EH (cell line): ENCODE measurements at places on chromosomes 4 and X.

DNA sequence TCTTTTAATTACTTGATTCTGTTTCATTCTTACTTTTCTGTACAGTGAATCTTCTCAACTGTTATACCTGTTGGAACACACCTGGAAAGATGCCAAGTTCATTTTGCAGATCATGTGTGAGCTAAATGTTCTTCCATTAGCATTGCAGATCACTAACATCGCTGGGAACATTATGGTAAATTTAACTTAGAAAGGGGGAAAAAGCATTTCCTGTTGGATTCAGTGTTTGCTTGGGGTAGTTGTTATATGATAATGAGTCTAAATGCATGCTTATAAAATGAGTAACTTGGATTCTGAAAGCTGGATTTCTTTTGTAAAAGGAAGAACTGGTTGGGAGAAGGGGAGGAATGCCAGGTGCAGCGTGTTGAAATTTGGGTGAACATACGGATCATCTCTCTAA is 47.6 kb downstream of the POLA1 start:
- no peak for DNase-seq

DNA sequence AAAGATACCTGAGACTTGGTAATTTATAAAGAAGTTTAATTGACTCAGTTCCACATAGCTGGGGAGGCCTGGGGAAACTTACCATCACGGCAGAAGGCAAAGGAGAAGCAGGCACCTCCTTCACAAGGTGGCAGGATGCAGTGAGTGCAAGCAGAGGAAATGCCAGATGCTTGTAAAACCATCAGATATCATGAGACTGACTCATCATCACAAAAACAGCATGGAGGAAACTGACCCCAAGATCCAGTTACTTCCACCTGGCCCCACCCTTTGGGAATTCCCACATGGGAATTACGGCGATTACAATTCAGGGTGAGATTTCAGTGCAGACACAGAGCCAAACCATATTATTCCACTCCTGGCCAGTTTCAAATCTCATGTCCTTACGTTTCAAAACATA is 514.7 kb upstream of the SPANXN1 start:
- DNase-seq, result no peak

GRCh38 chrX:81259714-81260395 is 58.0 kb downstream of the SH3BGRL start:
- DNase-seq, result peak; percentile 62

GRCh38 chrX:55028040-55028439 is 2.7 kb downstream of the ALAS2 start:
- DNase-seq, result no peak

- no peak for DNase-seq
Observed at GRCh38 chrX:70026851-70027200, 22.9 kb downstream of the AWAT2 start.

- DNase-seq, result no peak
Observed at GRCh38 chrX:150602743-150603142, 34.3 kb downstream of the MTM1 start.

DNA sequence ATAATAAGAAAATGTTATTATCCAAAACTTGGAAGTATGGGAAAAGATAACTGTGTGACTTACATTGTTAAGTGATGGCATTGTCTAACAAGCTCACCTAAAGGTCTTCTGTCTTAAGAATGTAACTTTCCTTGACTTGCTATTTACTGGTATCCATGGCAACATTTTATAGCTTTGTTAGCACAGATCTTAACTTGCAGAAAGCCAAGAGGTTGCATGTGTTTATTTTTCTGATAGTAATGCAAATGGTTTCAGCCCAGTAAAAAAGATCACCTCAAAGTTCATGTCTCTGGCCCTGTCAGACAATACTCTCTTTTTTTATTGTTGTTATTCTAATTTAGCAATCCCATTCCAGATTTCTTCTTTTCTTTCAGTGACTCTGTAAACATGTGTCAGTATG is 425.3 kb downstream of the SPRY1 start:
- DNase-seq, result peak; percentile 83

GRCh38 chr4:13922459-13922858 is 294.9 kb upstream of the BOD1L1 start:
- peak; percentile 27 for DNase-seq

DNA sequence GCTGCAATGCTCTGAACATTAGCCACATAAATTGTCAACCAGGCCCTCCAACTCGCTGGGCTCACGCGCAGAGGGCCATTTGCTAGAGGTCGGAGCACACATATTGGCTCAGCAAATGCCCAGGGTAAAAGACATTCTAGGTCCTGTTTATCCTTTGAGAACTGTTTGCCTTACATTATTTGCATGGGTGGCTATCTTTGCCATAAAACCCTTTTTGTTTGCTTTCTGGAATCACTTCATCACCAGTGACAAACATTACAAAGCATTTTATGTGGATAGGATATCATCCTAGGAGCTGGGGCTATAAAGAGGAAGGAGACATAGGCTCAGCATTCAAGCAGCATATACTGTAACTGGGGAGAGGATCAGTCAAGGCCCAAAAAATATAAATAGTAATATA is 149.2 kb upstream of the RAI2 start:
- no peak for DNase-seq

GRCh38 chrX:131704136-131704695 is 160.3 kb downstream of the OR13H1 start:
- DNase-seq, result no peak

DNA sequence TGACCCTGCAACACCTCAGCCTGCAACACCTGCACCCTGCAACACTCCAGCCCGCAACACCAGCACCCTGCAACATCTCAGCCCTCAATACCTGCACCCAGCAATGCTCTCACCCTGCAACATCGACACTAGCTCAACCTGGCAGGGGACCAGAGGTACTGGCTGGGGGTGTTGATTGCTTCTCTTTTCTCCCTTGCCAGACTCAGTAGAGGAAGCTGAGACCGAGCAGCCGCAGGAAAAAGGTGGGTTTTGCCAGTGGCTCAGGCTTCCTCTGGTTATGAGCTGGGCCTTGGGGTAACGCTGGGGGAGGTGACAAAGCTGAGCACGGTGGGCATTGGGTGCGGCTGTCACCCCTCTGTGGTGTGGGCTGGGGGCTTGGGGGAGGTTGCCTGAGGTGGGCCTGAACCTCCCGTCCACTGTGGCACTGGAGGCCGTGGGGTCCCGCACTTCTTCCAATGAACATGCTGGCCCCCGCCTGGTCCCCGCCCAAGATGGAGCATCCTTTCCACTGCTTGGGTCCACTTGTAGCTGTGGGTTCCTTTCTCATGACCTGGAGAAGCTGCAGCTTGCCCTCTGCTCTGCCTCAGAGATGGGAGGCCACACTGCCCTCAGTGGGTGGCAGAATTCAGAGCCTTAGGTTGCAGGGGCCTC is 26.0 kb downstream of the SH3TC1 start:
- no peak for DNase-seq

DNA sequence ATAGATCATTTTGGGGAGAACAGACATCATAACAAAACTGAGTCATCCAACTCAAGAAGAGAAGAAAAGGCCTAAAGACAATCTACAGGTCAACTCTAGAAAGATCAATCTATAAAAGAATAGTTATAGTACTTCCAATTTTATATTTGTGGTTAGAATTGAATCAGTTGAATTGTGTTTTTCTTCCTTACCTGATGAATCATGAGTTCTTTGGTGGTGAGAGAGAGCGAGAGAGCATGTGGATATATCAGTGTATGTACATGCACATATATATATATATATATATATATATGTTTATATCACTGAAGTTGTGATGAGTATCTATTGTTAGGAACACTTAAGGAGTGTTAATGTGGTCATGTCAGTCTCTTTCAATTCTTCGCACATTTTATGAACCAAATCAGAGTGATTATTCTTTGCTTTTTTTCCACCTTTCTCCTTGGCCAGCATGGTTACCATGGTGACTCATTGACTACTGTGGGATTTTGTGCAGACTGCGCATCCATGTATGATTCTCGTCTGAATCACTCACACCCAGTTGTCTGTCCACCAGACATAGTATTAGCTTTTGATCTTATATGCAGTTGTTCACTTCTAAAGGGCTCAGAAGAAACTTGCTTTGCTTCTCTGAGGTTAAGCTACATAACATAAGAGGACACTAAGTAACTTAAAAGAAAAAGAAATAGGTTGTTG is 90.4 kb upstream of the RAB40AL start:
- DNase-seq, result peak; percentile 50

DNA sequence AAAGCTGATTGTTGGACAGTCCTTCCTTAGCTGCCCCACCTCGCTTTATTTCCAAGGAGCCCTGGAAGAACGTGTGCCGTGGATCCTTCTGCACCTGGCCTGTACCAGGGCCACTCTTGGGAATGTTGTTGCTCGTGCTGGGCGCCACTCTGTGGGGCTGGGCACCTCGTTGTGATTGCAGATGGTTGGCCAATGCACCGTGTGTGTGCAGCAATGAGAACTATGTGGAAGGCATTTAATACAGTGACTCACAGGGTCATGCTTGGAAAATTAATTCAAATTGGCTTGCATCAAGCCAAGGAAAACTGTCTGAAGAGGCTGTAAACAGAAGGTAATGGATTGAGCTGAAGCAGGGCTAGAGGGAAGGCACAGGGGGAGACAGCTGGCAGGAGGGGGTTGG is 37.0 kb upstream of the CD99L2 start:
- DNase-seq, result peak; percentile 78

DNA sequence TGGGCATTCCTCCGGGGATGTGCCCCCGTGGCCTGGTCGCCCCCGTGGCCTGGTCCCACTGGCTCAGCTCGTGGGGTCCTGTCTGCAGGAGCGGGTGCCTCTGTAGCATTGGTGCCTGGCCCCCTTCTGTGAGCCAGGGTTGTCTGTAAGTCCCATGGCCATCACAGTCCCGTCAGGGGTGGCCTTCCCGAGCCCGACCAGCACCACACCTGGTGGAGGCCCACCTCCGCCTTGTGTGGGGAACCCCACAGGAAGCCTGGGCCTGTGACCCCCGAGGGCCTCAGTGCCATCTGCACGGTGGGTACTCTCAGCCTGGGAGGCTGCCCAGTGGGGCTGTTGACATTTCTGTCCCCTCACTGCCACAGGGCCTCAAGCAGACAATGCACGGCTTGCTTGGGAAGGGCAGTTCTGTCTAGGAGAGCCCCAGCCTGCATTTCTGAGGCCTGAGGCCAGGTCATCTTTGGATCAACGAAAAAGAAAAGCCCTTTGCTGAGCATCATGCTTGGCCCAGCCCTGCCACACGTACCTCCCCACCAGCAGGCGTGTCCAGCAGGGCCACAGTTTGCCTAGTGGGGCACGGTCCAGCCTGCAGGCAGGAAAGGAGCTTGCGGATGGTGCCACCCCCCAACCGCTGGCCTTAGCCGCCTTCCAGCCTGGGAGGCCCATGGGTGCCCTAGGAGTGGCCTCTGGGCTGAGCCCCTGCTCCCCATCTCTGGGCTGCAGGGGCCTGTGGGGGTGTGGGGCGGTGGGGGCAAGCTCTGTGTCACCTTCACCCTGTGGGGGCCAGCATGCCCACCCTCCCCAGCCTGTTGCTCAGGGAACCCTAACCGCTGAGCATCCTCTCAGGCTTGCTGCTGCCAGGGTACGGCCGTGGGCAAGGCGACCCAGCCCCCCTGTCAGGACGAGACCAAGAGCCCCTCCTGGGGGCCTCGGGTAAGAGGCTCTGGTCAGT is 23.2 kb downstream of the NKX1-1 start:
- DNase-seq, result no peak

GRCh38 chr4:53844133-53844532 is 220.3 kb downstream of the CHIC2 start:
- no peak for DNase-seq

GRCh38 chr4:19791422-19792123 is 460.1 kb upstream of the SLIT2 start:
- DNase-seq, result peak; percentile 47

DNA sequence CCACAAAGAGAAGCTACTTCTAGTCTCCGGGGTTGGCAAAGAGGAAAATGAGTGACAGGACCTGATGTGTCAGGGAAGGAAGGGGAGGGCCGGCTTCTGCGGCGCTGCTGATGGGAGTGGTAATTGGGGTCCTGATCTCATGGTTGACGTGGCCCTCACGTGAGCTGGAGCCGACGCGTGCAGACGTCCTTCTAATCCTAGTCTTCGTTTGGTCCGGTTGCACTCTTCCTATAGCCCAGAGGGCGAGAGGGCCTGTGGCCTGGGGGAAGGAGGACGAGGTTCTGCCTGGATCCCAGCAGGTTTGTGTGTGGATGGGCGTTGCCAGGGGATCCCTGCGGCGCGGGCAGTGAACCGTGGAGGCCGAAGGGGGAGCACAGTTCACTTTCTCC is at the start of gene ARMCX1:
TSS of gene ARMCX1 (plus strand) at position 186 of the 389 bp plus-strand sequence. CDS start 2,384 bp downstream, outside the sequence.
- DNase-seq, result peak; percentile 84

DNA sequence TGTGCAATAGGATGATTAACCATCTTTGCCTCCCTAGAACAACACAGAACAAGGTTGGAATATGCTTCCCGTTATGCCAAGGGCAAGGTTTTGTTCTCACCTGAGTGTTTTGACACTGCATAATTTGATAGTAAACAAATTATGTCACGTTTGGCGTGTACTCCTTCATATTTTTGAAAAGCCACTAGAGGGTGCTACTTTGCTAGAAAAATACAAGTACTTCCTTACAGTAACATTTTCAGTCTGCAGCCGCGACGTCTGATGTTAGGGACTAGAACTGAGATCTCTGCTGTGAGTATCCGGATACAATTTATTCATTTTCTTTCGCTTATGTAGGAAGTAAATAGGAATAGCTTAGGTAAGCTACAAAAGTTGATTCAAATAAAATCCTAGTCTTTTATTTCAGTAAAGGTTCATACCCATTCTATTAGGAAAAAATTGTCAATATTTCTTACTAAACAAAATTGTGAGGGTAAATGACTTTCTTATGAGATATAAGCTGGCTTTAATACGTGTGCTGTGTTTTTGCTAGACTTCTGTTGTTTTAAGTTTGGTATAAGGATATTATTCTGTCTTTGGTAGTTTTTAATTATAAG is 181.1 kb upstream of the WDFY3 start:
- peak; percentile 64 for DNase-seq

DNA sequence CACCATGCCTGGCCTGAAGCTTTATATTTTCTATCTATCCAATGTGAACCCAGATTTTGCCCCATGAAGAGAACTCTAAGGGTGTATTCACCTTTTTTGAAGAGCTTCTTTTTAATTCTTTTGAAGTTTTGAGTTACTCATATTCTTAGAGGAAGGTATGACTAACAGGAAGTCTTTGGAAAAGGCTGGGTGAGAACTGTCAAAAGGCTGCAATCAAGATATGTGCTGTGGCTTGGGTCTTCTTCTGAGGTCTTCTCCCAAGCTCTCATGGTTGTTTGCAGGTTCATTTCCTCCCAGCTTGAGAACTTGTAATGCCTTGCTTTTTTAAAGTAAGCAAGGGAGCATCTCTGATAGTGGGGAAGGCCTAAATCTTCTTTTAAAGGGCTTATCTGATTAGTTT is 3.1 kb upstream of the C4orf17 start:
- DNase-seq, result no peak

DNA sequence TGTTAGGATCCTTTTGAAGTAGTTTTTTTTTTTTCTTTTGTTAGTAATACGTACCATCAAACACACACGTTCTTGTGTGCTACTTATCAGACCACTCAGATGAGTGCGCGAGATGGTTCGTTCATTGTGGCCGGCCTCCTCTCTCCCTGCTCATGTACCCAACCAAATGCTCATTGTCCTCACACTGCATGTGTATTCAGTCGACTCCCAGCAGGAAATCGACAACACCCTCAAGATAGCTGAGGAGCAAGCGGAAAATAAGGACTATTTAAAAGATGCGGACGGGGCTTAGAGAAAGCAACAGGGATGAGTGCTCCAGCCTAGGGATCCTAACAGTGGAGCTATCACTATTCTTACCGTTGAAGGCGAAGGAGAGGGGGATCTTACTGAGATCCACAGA is 72.9 kb upstream of the GUCY1A1 start:
- no peak for DNase-seq

- peak; percentile 15 for DNase-seq
Observed at GRCh38 chrX:10444204-10444603, 176.2 kb downstream of the MID1 start.
